Cerebellar nuclear complex (tissue), 1 donor: ENCODE measurements at places on chromosomes 1 and 21.
A peak's percentile ranks its signal among the peaks of the same experiment; 100 is the strongest.

DNA sequence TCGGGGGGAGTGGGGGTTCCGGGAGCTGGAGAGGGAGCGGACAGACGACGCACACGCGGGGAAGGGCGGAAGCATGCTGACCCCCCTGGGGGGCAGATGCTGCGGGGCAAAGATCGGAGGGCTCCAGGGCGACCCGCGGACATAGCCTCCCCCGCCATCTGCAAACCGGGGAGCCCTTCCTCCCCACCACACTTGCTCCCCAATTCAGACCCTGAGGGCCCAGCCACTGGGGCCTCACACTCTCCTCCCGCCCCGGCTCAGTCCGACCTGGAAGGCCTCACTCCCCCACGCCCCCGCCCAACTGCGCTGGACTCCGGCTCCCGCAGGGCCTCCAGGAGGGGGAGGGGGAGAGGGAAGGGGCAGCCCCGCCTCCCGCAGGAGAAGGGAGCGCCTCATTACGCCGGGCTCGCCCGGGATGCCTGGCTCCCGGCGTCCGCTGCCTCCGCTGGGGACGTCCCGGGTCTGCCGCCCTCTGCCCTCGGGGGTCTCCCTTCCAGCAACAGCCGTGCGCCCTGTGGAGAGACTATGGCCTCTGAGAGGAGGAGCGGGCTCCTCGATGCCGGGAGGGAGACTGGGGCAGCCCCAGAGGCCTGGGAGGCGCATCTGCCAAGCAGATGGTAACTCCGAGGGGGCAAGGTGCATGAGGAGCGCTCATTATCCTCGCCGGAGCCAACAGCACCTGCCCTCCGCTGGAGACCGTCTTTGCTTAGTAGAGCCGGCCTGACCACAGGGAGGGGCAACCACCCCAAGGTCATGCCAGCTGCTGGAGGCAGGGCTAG lies 636 bp upstream of the CAMK2N1 start:
- DNase-seq = no peak

DNA sequence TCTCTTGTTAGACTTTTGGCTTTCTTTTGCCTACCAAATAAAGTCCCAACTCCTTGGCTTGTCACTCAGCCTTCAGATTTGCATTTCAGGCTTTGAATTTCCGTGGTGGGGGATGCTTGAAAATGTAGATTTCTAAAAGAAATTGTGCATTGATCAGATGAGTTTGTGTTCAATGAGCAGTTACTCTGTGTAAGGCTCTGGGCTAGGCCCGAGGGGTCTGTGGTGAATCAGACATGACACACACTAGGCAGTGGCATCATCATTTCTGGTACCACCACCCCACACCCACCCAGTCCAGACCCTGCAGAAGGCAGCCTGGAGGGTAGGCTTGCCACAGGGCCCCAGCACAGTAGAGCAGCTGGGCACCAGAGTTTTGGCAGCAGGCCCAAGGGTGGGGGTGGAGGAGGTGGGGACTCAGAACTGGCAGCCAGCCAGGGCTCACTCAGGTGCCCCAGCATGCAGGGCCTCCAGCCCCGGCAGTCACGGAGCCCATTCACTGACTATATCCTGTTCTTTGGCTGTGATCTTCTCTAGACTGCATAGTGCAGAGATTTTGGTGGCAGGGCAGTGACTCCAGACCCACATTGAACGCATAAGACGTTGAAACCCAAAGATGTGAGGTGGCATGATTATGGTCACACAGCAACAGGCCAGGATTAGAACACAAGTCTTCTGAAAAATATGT lies 97.2 kb upstream of the ARTN start:
- DNase-seq = no peak

DNA sequence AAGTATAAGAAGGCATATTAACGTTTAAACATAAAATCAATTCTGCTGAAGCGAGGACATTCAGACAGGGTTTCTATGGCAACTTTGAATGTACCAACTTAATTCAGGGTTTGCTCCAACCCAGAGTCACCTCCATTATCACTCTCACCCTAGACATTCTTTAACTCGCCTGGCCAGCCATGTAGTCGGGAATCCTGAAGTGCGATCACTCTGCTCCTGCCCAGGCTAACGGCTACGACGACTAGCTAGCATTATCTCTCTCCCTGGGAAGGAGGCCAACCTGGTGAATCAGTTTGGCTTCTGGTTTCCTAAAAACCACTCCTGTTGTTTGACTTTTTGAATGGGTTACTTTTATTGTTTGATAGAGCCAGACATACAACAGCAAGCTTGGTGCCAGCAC lies 38.9 kb upstream of the ZBTB18 start:
- DNase-seq = no peak

GRCh38 chr1:207647671-207648333 lies 2.9 kb downstream of the CR1L start:
- DNase-seq = no peak

DNA sequence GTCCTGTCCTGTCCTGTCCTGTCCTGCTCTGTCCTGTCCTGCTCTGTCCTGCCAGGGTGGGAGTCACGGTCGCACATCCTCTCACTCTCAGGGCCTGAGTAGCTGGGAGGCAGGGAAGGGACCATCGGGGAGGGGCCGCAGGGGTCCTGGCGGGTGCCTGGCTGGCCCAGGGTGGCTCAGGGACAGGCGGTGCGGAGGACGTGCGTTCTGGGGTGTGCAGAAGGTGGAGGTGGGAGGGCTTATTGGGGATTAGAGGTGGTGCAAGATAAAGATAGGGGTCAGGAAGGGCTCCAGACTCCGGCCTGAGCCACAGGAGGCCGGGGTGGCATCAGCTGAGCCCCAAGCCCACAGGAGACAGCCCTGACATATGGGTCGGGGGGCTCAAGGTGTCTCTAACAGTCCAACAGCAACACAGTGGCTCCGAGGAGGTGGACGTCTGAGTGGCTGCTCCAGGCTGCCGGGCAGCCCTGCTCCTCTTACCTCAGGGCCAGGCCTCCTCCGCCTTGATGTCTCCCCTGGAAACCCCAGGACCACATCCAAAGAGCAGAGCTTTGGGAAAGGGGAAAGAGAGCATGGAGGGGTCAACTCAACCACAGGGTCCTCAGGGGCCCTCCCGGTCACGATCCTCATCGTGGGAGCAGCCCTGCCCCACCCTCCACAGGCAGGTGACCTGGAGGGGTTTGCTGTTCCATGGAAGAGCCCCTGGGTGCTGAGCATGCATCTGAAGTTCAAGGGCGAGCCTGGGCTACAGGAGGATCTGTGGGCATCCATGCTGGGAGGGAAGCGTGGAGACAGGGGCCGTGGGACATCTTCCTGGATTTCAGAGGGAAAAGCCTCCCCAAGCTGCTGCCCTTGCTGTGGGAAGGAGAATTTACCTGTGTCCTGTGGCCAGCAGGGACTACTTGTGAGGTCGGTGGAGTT lies 39.6 kb upstream of the ADARB1 start:
- DNase-seq = no peak

GRCh38 chr1:81799939-81800694 lies 617 bp upstream of the ADGRL2 start:
- no peak for DNase-seq

DNA sequence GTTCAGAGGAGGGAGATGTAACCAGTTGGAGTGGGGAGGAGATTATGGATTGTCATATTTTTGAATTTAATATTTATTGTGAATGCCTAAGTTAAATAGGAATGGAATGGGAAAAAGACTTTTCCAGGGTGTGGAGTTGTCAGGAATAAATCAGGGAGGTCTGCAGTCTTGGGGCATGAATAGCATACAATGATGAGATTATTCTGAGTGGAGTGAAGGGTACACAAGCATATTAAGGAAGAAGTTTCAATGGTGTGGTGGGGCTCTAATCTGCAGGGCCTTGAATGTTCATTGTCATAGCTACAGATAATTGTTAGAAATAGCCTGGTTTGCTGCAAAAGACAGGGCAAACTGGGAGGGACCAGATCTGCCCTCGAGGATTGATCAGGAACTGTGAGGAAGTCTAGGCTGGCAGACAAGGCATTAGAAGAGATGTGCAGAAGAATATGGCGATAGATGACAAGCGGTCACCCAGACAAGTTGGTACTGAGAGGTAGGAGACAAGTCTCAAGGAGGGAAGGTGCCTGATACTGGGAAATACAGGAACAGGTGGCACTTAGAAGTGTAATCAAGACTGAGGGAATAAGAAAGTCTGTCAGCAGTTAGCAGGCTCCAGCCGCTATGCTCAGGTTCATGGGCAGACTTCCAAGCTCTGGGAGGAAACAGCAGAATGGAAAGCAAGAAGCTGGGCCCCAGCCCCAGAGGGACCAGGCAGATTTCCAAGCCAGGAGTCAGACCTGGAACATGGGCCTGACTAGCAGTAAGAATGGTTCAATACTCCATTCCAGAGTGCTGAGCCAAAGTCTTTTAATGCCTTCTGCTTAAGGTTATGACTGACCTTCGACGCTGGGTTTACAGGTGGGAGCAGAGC lies 20.9 kb upstream of the RGL1 start:
- peak; percentile 19 for DNase-seq
